Smooth muscle cell of the umbilical artery (primary cell): ENCODE measurements at places on chromosomes 6 and 20. TPM values are rescaled to one million over a fixed set of nuclear protein-coding genes. Genes with fewer than 3 reads are reported as not detected.

The RUNX2 gene
- 5.0 and 8.3 TPM in 2 replicates for total RNA-seq

The RIN2 gene
- total RNA-seq: 33.3 and 48.9 TPM in 2 replicates

The ECT2L gene
- total RNA-seq: not detected in 2 replicates

The SRMS gene
- total RNA-seq: not detected in 2 replicates

The DPPA5 gene
- not detected in 2 replicates for total RNA-seq

The BFSP1 gene
- total RNA-seq: 1.0 and 3.6 TPM in 2 replicates

The OVOL2 gene
- not detected in 2 replicates for total RNA-seq

The TMEM200A gene
- 152 and 402 TPM in 2 replicates for total RNA-seq

The ECI2 gene
- 96.8 and 293 TPM in 2 replicates for total RNA-seq

The MYBL2 gene
- total RNA-seq: 0.30 and 4.9 TPM in 2 replicates

The FKBP1A gene
- total RNA-seq: 103 and 178 TPM in 2 replicates

The TJAP1 gene
- 7.4 and 17.7 TPM in 2 replicates for total RNA-seq

The C4B gene
- total RNA-seq: 2.1 and 3.9 TPM in 2 replicates

The MAK gene
- total RNA-seq: not detected in 2 replicates

The GGTLC1 gene
- not detected in 2 replicates for total RNA-seq

The SNAI1 gene
- 0.30 and 0.69 TPM in 2 replicates for total RNA-seq

The MEP1A gene
- total RNA-seq: not detected in 2 replicates

The DDX43 gene
- 0.59 and 1.8 TPM in 2 replicates for total RNA-seq

The C6orf52 gene
- total RNA-seq: 0.30 TPM in 1 of 2 replicates, not detected in the other

The CLIC5 gene
- total RNA-seq: not detected in 2 replicates
